HFFc6 (cell line): ENCODE measurements at places on chromosomes 4 and X. TPM values are rescaled to one million over a fixed set of nuclear protein-coding genes. Genes with fewer than 3 reads are reported as not detected.

Gene TSPAN6
- total RNA-seq, result 14.5 and 19.6 TPM in 2 replicates

Gene F8A2
- total RNA-seq, result not detected in 3 replicates

Gene RAB9B
- 0.15 to 0.31 TPM (median 0.27 TPM) in 3 replicates for total RNA-seq

Gene SH3RF1
- 54.5 and 62.3 TPM in 2 replicates for total RNA-seq

Gene PYURF
- total RNA-seq, result 73.3 to 78.7 TPM (median 76.3 TPM) in 3 replicates

Gene YIPF6
- total RNA-seq, result 38.6 to 42.8 TPM (median 40.0 TPM) in 3 replicates

Gene FGFBP2
- total RNA-seq, result not detected in 3 replicates

- peaks cover 64% of the 10 kb centered on the region; the same call in 1 of the 2 replicates for H3K4me1 ChIP-seq
- H3K27me3 ChIP-seq, result peaks cover 11% of the 10 kb centered on the region
- H3K4me3 ChIP-seq, result no peak overlapping the region
- no peak overlapping the region for H3K27ac ChIP-seq
- peaks cover 14% of the 10 kb centered on the region; the same call in 1 of the 2 replicates for H3K36me3 ChIP-seq
Measured at GRCh38 chr4:41594432-41594831, 56.5 kb downstream of the LIMCH1 start.

DNA sequence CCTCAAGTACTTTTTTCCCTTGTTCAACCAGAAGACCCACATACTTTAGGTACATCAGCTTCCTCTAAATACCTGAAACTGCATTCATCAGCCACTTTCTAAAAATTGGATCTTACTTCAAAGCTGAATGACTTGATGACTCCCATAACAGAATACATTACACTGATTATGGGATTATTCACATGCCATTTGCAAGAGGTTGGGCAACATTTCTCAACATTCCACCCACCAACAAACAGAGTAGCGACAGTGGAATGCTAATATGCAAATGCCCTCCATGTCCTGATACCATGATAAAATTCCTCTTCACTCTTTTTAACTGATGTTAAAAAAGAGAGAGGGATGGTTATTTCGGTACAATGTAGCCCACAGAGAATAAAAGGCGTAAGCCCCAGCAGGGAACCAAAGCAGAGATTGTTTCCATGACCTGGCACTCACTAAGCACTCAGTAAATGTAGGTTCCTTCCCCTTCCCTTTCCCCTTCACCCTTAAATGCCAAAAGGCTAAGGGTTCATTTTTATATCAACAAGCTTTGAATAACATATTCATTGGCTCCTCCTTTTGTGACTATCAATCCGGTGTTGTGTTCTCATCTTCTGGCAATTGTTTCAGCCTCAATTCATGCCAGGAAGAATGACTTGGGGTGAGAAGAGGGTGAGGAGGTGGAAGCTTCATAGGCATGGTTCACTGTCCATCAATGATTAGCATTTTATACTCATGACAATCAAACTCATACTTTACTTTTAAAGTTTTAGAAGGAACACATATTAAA is 317.2 kb downstream of the DHX15 start:
- H3K27ac ChIP-seq, result no peak overlapping the region
- no peaks in the 10 kb centered on the region for H3K4me1 ChIP-seq
- no peaks in the 10 kb centered on the region for H3K36me3 ChIP-seq
- no peak for DNase-seq
- no peaks in the 10 kb centered on the region for H3K27me3 ChIP-seq
- no peak overlapping the region for H3K4me3 ChIP-seq

DNA sequence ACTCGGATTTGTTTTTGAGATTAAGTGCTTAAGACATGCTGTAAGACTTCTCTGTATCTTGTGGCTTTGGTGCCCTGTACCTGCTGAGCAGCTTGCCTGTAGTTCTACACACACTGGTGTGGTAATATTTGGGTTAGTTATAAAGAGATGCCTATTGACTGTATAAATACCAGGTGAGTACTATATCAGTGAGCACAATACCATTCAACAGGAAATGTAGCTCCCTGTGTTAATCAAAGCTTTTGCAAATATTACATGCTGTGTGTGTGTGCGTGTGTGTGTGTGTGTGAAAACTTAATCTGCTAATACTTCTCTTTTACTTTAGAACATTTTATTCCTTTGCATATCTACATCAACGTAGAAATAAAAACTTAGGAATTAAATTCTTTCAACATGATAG is 30.1 kb downstream of the MYOZ2 start:
- H3K36me3 ChIP-seq, result no peaks in the 10 kb centered on the region
- H3K4me1 ChIP-seq, result no peaks in the 10 kb centered on the region
- no peak overlapping the region for H3K4me3 ChIP-seq
- H3K27ac ChIP-seq, result no peak overlapping the region
- no peaks in the 10 kb centered on the region for H3K27me3 ChIP-seq

- no peak for DNase-seq
- no peak overlapping the region for H3K27ac ChIP-seq
- H3K36me3 ChIP-seq, result no peaks in the 10 kb centered on the region
- no peak overlapping the region for H3K4me3 ChIP-seq
- H3K4me1 ChIP-seq, result no peaks in the 10 kb centered on the region
Measured at GRCh38 chr4:174449152-174449551, 73.1 kb downstream of the HPGD start.

DNA sequence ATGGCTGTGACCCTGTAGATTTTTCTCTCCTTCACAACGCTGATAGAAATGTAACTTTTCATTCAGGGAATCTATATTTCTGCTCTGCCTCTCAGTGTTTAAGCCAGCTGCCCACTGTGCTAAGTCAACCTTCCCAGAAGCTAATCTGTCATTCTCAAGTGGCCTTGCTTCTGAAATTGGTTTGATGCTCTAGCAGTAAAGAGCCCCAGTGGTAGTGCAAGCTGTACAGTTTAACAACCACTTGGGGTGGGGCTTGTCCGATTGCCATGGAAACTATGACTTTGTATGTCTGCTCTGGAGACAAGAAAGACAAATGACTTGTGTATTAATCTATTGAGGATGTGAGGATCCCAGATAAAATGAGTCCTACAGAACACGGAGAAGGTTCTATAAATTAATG is 620.9 kb upstream of the GALNT7 start:
- no peak overlapping the region for H3K27ac ChIP-seq
- H3K4me3 ChIP-seq, result no peak overlapping the region
- no peaks in the 10 kb centered on the region for H3K4me1 ChIP-seq
- H3K36me3 ChIP-seq, result no peaks in the 10 kb centered on the region

GRCh38 chrX:74015379-74016019 is 288.5 kb upstream of the ZCCHC13 start:
- no peaks in the 10 kb centered on the region for H3K27me3 ChIP-seq
- peak; percentile 38 for DNase-seq
- peaks cover 4% of the 10 kb centered on the region; the same call in 1 of the 2 replicates for H3K4me1 ChIP-seq
- H3K27ac ChIP-seq, result no peak overlapping the region

GRCh38 chrX:130575831-130576389 is 174.1 kb downstream of the RBMX2 start:
- H3K27me3 ChIP-seq, result peaks cover 2% of the 10 kb centered on the region; the same call in 1 of the 2 replicates
- H3K36me3 ChIP-seq, result no peaks in the 10 kb centered on the region
- H3K27ac ChIP-seq, result no peak overlapping the region
- DNase-seq, result peak; percentile 20
- no peak overlapping the region for H3K4me3 ChIP-seq

DNA sequence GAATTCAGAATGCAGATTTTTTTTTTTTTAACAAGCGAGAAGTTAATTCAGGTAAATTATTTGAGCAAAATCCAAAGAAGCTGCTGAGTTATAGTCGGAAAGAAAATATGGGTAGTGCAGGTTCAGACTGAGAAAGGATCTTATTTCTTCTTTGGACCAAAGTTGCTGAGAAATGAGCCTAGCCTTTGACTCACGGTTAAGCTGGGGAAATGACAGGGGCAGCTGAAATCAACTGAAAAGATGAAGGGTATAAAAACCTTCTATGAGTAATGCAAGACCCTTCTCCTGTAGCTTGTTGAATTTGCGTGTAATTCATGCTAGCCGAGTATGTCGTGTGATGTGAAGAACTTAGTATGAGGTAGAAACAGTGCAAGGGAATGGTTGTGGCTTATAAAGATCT is 63.0 kb downstream of the KIAA0232 start:
- DNase-seq, result no peak
- peaks cover 12% of the 10 kb centered on the region for H3K36me3 ChIP-seq
- H3K27ac ChIP-seq, result no peak overlapping the region
- H3K27me3 ChIP-seq, result no peaks in the 10 kb centered on the region
- peaks cover 18% of the 10 kb centered on the region for H3K4me1 ChIP-seq

DNA sequence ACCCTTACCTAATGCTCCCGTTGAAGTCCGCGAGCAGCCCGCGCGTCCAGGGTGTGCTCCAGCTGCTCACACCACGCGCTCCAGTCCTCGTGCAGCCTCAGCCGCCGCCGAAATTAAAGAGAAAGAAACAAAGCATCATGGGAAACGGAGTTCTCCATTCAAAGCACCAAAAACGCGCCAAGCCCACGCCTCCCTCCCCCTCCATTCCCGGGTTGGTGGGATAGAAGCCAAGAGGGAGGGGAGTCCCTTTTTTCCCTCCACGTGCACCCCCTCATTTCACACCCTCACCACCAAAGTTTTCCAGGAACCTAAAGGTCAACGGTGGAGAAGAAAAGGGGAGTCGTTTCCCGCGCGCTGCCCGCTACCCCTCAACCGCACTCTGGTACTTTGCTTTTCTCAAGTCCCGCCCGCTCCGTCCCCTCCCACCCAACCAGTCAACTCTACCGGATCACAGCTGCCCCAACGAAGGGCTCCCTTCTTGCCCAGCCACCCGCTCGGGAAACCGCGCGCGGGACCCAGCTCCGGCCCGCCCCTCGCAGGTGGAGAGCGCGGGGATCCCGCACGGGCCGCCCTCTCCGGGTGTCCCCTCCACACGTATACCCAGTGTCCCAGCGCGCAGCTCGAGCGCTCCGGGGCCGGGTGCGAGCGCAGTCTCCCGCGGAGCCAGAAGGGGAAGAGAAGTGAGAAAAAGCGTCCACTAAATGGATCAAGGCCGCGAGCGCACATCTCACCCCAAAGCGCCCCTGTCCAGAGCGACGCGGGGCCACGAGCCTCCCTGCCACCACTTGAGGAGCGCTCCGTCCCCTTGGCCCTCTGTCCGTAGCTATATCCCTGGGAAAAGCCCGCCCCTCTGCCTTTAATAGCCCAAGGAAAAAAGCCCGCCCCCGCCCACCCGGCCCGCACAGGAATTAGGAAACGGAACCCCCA is 65.1 kb upstream of the CCDC160 start:
- DNase-seq, result no peak
- no peak overlapping the region; the same call in 1 of the 2 replicates for H3K4me3 ChIP-seq
- H3K36me3 ChIP-seq, result no peaks in the 10 kb centered on the region
- H3K27me3 ChIP-seq, result peaks cover 13% of the 10 kb centered on the region; the same call in 1 of the 2 replicates

- H3K4me3 ChIP-seq, result peak overlapping the region; percentile 81
- no peak for DNase-seq
- no peak overlapping the region for H3K27ac ChIP-seq
- no peaks in the 10 kb centered on the region; the same call in none of the 2 replicates for H3K27me3 ChIP-seq
- H3K4me1 ChIP-seq, result no peaks in the 10 kb centered on the region
- no peaks in the 10 kb centered on the region for H3K36me3 ChIP-seq
Measured at GRCh38 chrX:16946971-16947562, 609 bp downstream of the REPS2 start.

DNA sequence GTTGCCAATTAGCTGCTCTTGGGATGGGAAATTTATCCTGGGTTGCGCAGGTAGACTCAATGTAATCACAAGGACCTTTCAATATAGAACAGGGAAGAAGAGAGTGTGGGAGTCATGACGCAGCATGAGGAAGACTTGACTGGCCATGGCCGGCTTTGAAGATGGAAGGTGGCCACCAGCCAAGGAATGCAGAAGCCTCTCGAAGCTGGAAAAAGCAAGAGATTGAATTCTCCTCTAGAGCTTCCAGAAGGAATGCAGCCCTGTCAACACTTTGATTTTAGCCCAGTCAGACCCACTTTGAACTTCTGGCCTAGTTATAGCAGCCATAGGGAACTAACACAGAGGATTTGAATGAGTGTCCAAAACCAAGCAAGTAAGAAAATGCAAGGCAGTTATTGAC is 14.7 kb upstream of the SH3KBP1 start:
- DNase-seq, result no peak
- H3K27me3 ChIP-seq, result peaks cover 1% of the 10 kb centered on the region; the same call in 1 of the 2 replicates
- H3K27ac ChIP-seq, result no peak overlapping the region
- no peaks in the 10 kb centered on the region for H3K36me3 ChIP-seq
- H3K4me1 ChIP-seq, result peaks cover 6% of the 10 kb centered on the region

- H3K27ac ChIP-seq, result no peak overlapping the region
- no peaks in the 10 kb centered on the region for H3K36me3 ChIP-seq
- DNase-seq, result no peak
- H3K27me3 ChIP-seq, result no peaks in the 10 kb centered on the region; the same call in 1 of the 2 replicates
- H3K4me1 ChIP-seq, result no peaks in the 10 kb centered on the region
Measured at GRCh38 chr4:36439556-36439955, 158.1 kb downstream of the DTHD1 start.

GRCh38 chr4:77994194-77994721 is 62.9 kb upstream of the FRAS1 start:
- peak; percentile 77 for DNase-seq
- no peak overlapping the region for H3K27ac ChIP-seq
- peaks cover 6% of the 10 kb centered on the region; the same call in 1 of the 2 replicates for H3K4me1 ChIP-seq
- peaks cover 7% of the 10 kb centered on the region for H3K27me3 ChIP-seq

DNA sequence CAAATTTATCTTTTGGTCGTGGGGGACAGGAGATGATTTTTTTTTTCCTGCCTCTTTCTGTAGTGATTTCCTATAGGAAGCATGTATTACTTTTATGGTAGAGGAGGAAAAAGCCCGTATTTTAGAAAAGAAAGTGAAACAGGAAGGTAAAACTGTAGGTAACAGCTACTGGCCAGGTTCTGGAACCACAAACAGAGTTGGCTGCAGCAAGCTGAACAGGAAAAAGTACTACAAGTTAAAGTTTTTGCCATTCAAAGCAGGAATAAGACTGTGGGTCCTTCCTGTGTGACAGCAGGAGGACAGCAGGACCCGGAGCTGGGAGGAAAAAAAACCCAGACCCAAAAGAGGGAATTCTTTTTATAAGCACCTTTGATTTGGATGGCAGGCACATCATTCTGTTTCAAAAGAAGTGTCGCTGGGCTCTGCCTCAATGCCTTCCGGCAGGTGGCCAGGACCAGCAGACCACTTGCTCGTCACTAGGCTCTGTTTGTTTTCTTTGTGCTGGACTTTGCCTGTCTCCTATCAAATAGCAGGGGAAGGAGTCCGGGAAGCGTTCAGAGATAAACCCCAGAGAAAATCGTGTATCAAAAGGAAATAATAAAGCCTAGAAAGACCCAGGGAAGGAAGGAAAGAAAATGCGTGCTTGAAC is 277.9 kb downstream of the ADGRA3 start:
- peaks cover 2% of the 10 kb centered on the region; the same call in 1 of the 2 replicates for H3K27me3 ChIP-seq
- H3K27ac ChIP-seq, result no peak overlapping the region
- no peak for DNase-seq
- no peaks in the 10 kb centered on the region for H3K4me1 ChIP-seq
- H3K36me3 ChIP-seq, result no peaks in the 10 kb centered on the region
- H3K4me3 ChIP-seq, result no peak overlapping the region

DNA sequence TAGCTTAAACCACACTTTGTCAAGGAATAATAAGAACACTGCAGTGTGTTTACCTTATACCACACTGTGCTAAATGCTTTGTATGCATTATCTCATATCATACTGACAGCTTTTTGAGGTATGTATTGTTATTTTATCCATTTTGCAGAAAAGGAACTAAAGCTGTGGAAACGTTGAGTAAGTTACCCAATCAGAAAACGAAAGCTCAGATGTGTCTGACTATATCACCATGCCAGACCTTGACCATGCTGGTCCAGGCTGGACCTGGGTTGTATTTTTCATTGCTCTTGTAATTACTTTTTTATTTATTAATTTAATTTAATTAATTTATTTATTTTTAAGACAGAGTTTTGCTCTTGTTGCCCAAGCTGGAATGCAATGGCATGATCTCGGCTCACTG is 2.1 kb downstream of the HSD17B11 start:
- no peak overlapping the region for H3K27ac ChIP-seq
- H3K27me3 ChIP-seq, result no peaks in the 10 kb centered on the region
- peaks cover 36% of the 10 kb centered on the region for H3K4me1 ChIP-seq
- H3K36me3 ChIP-seq, result peaks cover 23% of the 10 kb centered on the region
